Urinary bladder (tissue), 4 donors: ENCODE measurements at places on chromosomes 6 and 20. TPM values are rescaled to one million over a fixed set of nuclear protein-coding genes. Genes with fewer than 3 reads are reported as not detected.

The HLA-DOA gene
- total RNA-seq = 2.7 TPM

The OR2B6 gene
- total RNA-seq = not detected

The SGK2 gene
- 6.2 TPM for total RNA-seq

The IL17F gene
- not detected for total RNA-seq

The FAM217A gene
- not detected for total RNA-seq

The SIM1 gene
- total RNA-seq = 0.21 TPM

The RFX6 gene
- total RNA-seq = not detected

The ERGIC3 gene
- 176 TPM for total RNA-seq

The ATP6V1G2 gene
- 3.3 TPM for total RNA-seq

The PROKR2 gene
- total RNA-seq = not detected

The TFAP2A gene
- 1.6 TPM for total RNA-seq

The TRIM40 gene
- total RNA-seq = not detected

The RBBP8NL gene
- total RNA-seq = 0.69 TPM

The TREML1 gene
- total RNA-seq = 0.21 TPM

The ENPP5 gene
- total RNA-seq = 5.2 TPM

The TRIM31 gene
- 1.3 TPM for total RNA-seq

The NKAPL gene
- 0.90 TPM for total RNA-seq
